ENCODE measurements at places on chromosomes 3 and 15. TPM values are rescaled to one million over a fixed set of nuclear protein-coding genes. Genes with fewer than 3 reads are reported as not detected.

- no peak for DNase-seq
Observed at GRCh38 chr3:104873331-104873730, 493.4 kb upstream of the ALCAM start.

Gene ACOX2
- polyA plus RNA-seq, result 23.0 TPM

Gene SI
- polyA plus RNA-seq, result not detected

- DNase-seq, result no peak
Observed at GRCh38 chr3:184914628-184915027, 102.7 kb downstream of the VPS8 start.

DNA sequence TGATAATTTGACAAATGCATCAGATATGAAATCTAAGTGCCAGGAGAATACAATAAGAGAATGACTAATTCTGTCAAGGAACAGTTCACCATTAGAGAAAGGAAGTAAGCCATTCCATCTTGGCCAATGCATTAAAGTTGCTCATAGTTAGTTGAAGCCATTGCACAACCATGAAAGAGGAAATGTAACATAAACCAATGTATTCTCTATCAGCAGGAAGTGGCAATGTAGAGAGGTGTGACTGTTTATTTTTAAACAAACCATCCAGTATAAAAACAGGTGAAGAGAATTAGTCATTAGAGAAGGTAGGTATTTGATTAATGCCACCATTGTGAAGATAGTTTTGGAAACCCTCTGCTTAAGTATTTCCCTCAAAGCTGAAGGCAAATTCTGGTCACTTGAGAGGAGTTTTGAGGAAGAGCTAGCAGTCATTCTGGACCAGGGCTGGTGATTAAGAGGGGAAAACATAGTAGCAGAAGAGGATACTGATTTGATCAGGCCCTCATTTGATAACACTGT lies 10.7 kb upstream of the ANXA2 start:
- DNase-seq, result no peak

Gene LARP6
- polyA plus RNA-seq, result 10.9 TPM

GRCh38 chr15:31127596-31128261 lies 26.2 kb upstream of the TRPM1 start:
- DNase-seq, result no peak

- DNase-seq, result no peak
Observed at GRCh38 chr15:69612112-69612511, 159.5 kb downstream of the RPLP1 start.

DNA sequence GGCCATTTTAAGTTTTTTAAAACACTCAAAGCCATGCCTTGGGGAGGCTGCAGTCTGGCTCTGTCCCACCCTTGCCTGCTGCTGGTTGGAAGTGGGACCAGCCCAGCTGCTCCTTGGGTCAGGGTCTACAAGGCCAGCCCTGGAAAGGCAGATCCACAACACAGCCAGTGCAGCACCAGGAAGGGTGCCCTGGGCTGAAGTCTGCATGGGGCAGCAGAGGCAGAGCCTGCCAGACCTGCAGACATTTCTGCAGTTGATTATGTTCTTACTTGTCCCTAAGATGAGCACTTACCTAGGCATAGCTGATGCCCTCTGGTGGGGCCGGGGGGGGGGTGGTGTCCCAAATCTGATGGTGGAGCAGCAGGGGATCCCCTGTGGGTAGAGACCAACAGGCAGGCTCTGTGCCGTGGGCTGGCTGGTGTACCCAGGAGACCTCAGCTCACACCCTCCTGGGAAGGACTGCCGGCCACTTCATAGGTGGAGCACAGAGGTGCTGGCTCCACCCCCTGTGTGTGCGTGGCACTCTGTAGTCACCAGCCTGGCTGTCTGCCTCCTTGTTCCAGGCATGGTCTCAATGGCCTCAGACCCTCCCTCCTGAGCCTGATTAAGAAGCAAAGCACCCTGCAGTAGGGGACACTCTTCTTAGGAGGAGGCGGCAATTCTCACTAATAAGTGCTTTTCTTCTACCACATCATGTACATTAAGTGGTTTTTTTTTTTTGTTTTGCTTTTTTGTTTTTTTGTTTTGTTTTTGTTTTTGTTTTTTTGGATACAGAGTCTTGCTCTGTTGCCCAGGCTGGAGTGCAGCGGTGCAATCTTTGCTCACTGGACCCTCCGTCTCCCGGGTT lies 97.4 kb upstream of the KLF13 start:
- no peak for DNase-seq

Gene ZKSCAN7
- 7.3 TPM for polyA plus RNA-seq

Gene CLRN1
- 0.19 TPM for polyA plus RNA-seq

DNA sequence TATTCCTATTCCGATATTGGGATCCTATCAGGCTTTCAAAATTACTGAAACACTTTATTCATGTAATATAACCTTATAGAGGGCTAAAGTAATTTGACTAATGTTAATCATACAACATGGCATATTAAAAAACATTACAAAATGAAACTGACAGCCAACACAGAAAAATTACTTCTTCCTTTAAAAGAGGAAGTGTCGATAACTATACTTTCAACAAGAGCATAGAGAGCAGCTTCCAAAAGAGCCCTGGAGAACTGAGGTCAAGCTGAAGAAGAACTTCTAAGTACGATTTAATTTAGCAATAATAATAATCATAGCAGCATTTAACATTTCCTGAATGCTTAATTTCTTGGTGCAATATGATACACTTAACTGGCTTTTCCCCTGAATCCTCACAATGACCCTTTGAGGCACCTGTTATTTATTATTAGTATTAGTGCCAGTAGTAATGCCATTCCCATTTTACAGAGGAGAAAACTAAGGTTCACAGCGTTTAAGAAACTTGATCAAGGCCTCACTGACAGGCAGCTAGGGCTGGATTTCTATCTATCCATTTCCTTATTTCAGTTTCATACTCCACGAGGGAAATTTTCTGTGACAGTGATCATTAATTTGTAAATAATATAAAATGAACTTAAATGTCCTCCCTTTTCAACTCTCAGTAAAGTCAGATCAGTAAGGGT lies 181.6 kb downstream of the CFAP20DC start:
- DNase-seq, result no peak

DNA sequence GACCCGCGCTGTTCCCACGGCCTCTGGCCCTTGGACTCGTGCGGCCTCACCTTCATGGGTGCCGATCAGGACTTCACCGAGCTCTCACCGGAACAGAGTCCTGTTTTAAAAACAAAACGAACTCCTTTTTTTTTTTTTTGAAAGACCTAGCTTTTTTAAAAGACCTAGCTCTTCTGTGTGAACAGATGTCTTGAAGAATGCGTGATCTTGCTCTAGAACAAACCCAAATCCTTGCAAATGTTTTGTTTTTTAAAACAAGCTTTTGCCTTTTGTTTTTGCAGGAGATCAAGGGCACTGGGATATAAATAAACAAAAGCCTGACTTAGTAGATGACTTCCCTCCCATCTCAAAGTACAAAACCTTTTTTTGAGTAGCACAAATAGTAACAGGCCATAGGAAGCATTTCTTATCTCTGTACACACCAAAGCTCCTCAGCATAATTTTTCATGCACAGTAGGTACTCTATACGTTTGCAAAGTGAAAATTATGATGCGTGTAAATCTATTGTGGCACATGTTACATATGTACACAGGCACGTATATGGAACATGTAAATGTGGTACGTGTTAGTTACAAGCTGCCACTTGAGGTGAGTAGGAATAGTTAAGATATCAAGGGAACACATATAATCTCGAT lies 1.1 kb upstream of the MSL2 start:
- no peak for DNase-seq

Gene TMEM45A
- polyA plus RNA-seq, result 12.1 TPM

DNA sequence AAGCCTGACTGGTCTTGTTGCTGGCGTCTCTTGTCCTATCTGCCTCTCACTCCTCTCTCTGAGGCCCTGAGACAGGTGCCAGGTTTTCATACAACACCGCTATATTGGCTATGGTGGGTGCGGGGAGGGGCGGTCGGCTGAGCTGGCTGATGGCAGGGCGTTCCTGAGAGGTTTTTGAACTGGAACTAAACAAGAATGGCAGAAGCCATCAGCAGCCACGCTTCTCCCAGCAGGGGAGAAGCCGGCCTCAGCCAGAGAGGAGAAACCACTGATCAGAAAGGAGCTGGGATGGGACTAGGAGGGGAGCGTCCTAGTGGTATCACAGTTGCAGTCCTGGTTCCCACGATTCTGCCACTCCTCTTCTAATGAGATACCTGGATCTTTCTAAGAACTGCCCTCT lies 89.9 kb upstream of the PRR23E start:
- no peak for DNase-seq

DNA sequence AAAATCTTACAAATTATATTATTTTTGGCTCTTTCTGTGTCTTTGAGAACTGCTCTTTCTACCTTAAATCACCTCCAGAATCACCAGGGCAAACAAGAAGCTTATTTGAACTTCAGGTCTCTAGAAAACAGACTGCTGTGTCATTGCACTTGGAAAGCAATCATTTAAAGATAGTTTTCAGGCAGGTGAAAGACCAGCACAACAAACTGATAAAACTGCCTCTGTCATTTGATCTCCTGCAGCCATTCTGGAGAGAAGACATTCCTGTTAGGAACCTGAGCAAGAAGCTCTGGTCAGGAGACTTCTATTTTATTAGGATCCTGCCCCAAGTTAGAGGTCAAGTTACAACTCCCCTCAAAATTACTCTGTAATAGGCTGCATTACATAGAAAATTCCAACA lies 50.7 kb upstream of the AP4E1 start:
- DNase-seq, result no peak

GRCh38 chr3:109132801-109133473 lies 3.6 kb upstream of the C3orf85 start:
- no peak for DNase-seq

DNA sequence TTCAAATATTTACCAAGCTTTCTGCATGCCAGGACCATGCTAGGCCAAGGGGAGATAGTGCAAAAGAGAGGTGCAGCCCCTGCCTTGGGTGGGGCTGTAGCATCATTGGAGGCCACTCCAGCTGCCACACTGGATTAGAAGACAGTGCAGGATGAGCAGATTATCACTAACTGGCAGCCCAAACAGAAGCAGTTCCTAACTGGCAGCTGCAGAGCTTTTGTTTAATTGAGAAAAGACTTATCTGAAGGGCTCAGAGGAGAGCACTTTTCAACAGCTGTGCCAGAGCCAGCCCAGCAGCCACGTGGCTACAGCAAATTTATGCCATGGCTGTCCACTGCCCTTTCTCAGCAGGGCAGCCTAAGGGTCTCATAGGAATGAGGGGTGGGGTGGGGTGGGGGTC lies 13.5 kb upstream of the ACSBG1 start:
- DNase-seq, result no peak

Gene ACSBG1
- 0.44 TPM for polyA plus RNA-seq

DNA sequence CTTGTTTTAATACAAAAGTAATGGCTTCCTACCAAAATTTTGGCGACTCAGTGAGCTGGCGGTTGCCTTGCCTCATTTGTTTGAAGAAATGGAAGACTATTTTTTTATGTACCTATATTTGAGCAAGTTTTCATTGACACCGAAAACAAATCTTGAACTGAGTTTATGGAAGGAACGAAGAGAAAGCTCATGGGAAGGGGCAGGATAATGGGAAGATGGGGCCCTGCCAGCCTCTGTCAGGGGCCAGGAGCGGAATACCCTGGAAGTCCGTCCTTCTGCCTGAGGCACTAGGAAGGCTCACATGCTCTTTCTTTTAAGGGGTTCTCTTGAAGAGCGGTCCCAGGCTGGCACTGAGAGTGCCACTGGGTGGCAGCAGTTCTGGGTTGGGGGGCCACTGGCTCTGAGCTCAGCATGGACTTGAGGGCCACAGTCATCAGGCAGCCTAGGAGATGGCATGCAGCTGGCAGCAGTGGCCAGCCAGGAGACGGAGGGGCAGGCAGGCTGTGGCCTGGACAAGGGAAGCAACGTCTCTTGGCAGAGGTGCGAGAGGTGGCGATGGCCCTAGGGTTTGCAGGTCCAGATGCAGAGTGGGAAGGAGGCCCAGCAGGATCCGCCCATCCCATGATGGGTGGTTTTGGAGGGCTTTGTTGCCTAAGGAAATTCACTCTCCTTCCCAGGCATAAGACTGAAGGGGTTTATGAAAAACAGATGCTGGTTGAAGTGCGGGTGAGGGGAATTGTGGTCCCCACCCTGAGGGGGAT lies 41.6 kb downstream of the ISG20 start:
- DNase-seq, result no peak

Gene DNAH12
- polyA plus RNA-seq, result 0.50 TPM

DNA sequence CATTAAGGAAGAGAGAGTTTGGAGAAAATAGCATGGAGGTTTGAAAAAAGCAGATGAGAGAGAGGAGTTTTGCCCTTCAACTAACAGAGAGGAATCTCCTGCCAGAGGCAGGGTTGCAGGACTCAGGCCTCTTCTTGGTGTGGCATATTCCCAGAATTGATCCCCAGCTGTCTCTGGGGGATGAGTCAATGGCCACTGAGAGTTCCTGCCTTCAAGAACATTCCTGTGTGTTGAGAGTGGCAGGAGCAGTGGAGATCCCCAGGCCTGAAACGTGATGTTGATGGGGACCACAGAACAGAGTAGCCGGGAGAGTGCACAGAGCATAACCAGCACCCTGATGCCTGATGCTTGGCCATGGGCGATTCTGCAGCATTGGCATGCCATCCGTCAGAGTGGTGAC lies 348.4 kb upstream of the THBS1 start:
- DNase-seq, result no peak

Gene CELF6
- polyA plus RNA-seq, result 2.1 TPM

- no peak for DNase-seq
Observed at GRCh38 chr15:25180606-25181292, 226.0 kb downstream of the SNRPN start.

Gene PDIA5
- 16.4 TPM for polyA plus RNA-seq

All from hindlimb muscle (tissue), 1 donor.